GM10248 (cell line): ENCODE measurements at places on chromosomes 6 and 20.

DNA sequence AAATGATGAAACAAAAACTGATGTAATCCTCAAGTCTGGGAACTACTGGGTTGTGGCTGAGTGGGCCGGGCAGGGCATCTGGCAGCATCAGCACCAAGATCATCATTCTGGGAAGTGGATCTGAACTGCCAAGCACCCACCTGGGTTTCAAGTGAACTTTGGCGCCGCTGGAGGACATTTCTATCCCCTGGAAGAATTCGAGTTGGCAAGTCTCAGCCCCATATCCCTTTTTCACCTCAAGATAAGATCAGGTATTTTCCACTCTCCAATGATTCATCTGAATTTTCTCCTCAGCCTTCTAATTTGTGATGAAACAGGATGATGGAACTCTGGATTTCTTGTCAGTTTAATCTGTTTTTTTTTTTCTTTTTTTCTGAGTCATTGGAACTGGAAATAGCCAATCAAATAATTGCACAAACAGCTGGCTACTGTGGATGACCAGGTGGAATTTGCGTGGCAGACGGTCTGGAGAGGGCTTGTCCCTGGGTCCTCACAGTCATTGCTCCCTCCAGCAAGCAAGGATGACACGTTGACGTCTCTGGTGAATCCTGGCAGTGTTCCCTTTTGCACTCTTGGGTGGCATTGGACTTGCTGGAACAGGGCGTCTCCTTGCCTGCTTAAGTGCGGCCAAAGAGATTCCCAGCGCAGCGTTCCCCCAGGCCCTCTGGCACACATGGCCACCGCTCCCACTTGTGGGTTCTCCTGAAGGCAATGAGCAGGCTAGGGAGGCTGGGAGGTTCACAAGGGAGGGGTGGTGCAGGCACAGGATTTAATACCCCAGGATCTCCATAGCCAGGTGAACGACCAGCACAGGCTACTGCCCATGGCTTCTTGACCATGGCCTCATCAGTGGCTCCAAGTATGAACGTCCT lies 80.4 kb downstream of the DHX35 start:
- no peak for DNase-seq

DNA sequence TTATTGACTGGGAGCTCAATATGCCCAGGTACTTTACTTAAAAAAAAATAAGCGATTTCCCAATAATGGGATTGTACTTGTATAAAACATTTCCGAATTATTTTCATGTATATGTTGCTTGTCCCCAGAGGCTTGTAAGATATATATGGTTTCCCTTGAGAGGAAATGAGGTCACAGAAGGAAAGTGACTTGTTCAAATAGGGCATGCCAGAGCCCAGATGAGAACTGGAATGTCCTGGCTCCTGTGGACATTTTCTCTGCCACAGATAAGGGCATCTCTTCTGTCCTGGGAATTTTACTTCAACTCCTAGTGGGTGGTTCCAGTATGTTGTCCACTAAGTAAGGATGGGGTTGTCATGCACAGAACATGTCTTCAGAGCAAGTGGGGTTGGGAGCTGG lies 63.0 kb downstream of the LYRM2 start:
- DNase-seq, result no peak

DNA sequence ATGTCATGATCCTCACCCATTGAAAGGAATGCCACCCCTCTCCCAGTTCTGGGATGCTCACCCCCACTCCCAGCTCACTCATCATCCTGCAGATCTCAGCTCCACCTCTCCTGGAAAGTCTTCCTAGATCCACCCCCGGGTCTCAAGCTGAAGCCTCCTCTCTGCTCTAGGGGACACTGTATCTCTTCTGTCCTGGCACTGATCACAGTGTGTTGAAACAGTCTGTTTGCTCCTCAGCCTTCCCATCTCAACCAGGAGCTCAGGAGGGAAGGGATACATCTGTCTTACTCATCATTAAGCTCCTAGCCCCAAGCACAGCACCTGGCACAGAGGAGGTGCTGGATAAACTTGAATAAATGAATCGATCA lies 80.1 kb downstream of the MRPL14 start:
- no peak for DNase-seq

- DNase-seq, result no peak
These were observed 143.3 kb upstream of the PREP start for GRCh38 chr6:105545947-105546731.

GRCh38 chr6:17289630-17290061 lies 8.5 kb downstream of the RBM24 start:
- no peak for DNase-seq

DNA sequence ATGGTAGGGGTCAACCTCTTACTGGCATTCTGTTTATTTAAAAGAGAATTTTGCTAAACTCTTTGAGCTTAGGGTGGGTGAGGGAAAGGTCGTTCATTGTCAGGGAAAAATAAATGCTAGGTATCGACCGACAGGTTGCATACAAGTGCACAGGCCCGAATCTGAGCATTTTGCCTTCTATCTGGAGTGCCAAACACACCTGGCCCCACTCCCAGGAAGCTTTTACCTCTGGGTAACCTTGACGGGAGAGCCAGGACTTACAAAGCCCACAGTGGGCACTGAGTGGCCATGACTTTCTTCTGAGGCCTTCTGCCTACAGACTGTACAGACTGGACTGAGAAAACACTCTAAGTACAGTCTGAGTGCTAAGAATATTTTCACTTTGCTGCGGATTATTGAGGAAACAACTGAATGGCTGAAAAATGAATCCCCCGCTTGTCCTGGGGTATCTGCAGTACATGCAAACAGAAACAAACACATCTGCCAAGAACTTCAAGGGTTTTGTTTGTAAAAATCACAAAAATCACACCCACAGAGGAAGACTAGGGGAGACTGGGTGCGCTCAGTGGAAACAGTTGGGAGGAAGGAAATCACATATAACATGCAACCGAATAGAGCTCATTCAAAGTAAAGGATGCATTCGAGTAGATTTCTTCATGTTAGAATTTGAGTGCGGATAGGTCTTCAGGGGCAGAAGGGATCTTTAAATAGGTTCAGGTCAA lies 152.8 kb downstream of the NFATC2 start:
- no peak for DNase-seq

DNA sequence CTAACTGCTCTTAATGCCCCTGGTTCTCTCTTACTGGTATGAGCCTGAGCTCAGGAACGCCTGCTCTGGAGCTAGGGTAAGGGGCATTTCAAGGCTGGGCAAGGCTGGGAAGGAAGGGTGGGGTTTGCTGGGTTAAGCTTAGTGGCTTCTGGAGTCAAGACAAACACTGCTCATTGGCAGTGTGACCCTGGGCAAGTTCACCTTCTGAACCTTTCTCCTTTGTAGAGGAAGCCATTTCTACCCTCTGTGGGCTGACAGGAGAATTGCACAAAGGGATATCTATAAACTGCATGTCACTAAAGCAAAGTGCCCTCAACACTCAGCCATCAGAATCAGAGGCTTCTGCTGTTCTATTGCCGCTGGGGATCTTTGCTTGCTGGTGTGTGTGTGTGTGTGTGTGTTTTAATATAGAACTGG lies 20.3 kb upstream of the LRRN4 start:
- DNase-seq, result no peak

DNA sequence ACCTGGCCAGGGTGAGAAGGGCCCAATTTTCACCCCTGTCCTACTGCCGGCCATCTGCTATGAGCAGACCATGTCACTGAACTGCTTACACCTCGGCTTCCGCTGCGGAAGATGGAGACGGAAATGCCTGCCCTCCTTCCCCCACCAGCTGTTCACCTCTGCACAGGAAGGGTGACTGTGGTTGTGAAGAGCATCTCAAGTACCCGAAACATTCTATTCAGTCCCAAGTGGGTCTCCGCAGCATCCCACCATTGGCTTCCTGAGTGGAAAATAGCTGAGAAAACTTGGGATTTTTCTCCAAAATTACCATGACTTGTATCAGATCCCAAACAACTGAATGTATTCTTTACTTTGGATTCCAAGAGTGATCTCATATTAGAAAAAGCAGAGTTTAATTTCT lies 16.1 kb downstream of the DOK5 start:
- no peak for DNase-seq

- no peak for DNase-seq
These were observed 56.4 kb upstream of the DUSP22 start for GRCh38 chr6:235763-236360.

GRCh38 chr6:20565342-20565741 lies 31.1 kb downstream of the CDKAL1 start:
- no peak for DNase-seq

DNA sequence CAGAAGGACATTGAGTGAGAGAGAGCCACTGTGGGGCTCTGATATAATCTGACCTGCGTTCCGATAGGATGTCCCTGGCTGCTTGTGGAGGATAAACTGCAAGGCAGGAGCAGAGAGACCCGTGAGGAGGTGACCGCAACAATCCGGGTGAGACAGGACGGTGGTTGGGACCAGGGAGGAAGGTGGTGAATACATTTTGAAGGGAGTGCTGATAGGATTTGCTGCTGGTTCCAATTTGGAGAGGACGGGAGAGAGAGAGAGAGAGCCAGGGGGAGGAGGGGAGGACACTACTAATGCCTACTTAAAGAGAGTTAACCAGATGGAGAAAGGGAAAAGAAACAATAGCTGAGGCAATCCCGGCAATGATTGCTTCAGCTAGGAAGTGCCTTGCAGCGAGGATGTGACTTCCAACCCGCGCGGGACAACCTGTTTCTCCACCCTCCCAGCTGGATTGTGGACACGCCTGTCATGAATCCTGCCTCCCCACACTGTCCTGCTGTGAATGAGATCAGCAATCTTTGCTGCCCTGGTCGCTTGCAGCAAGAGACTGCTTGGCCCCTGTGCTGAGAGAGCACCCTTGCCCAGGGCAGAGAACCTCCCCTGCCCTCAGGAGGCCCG lies 199.0 kb upstream of the KCNG1 start:
- no peak for DNase-seq

DNA sequence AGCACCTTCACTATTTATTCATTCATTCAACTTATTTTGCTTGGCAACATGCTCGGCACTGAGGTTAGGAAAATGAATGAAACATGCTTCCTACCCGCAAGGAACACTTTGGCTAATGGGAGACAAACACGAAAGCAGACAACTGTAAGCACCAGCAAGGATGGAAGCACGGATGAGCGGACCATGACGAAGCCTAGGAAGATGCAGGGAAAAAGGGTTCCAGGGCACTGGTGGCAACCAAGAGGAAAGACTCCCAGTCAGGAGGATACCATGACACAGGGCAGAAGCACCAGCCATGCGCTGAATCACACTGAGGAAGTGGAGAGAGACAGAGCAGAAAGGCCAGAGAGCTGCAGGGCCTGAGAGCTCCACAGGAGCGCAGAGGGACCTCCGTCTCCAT lies 9.8 kb downstream of the PDE10A start:
- DNase-seq, result no peak
